ENCODE measurements at places on chromosomes 1 and 21.

- no peak for DNase-seq
These were observed 74.9 kb downstream of the VWA5B1 start for GRCh38 chr1:20365421-20366055.

DNA sequence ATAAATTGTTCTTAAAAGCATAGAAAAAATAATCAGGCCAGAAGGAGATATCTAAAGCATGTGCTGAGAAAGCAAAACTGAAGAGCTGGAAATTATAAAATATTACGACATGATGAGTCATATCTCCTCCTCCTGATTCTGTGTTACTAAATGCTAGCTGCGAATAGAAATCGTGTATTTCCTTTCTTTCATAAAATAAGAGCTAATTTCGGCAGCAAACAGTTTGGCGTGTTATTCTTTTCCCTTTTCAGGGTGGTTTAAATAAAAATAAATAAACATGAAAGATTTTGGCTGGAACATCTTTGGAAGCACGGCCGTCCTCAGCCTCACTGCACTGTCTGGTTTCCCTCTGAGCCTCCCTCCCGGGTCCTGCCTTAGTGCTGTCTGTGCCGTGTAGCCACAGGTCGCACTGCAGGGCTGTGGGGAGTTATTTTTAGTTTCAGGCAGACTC is 56.0 kb downstream of the ADARB1 start:
- no peak for DNase-seq

DNA sequence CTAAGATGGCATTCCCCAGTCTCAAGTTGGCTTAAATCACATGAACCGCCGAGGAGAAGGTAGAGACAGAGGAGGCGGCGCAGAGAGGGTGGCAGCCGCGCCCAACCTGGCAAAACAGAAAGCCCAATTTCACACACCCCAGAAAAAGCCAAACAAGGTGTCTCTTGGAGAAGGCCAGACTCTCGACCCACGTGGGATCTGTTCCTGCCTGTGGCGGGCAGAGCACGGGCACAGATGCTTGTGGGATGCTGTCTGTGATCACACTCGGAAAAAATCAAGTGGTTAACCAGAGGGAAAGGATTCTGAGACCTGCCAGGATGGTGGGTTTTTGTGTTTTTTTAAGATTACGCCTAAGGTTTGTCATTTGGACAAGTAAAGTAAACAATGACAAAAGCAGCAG is 80.7 kb downstream of the MRPL37 start:
- no peak for DNase-seq

DNA sequence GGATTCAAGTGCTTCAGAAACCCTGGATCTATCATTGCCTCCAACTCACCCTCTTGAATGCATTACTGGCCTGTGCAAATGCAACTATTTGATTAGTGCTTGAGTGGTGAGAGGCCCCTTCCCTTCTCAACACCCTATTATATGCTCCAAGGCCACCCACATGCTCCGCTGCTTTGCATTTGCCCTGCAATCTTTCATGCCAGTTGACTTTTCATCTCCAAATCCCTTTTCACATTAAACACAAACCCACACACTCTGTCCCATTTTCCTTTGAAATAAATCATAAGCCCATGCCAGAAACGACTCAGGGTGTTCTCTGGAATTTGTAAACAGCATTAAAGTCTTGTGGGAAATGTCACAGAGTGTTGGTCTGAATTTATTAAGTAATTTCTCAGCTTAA is 78.9 kb upstream of the CTTNBP2NL start:
- DNase-seq = no peak

- DNase-seq = no peak
These were observed 605 bp upstream of the RABGGTB start for GRCh38 chr1:75785320-75785982.

DNA sequence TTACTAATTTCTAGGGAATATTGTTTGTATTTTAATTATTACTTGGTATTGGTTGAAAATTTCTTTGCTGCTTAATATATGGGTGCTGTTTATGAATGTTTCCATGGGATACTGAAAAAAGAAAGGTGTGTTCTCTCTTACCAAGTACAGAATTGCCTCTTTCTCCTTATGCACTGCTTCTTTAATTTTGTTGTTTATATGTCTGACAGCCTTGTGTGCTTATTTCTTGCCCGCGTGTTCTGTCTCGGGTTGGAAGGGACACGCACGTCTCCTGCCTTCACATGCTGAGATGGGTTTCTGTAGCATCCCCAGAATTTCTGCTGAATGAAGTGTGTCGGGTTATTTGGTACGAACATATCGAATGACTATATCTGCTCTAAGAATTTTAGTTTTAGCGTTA is 51.1 kb downstream of the AGPAT3 start:
- DNase-seq = no peak

- no peak for DNase-seq
These were observed 3.3 kb downstream of the ADSS2 start for GRCh38 chr1:244448279-244449036.

DNA sequence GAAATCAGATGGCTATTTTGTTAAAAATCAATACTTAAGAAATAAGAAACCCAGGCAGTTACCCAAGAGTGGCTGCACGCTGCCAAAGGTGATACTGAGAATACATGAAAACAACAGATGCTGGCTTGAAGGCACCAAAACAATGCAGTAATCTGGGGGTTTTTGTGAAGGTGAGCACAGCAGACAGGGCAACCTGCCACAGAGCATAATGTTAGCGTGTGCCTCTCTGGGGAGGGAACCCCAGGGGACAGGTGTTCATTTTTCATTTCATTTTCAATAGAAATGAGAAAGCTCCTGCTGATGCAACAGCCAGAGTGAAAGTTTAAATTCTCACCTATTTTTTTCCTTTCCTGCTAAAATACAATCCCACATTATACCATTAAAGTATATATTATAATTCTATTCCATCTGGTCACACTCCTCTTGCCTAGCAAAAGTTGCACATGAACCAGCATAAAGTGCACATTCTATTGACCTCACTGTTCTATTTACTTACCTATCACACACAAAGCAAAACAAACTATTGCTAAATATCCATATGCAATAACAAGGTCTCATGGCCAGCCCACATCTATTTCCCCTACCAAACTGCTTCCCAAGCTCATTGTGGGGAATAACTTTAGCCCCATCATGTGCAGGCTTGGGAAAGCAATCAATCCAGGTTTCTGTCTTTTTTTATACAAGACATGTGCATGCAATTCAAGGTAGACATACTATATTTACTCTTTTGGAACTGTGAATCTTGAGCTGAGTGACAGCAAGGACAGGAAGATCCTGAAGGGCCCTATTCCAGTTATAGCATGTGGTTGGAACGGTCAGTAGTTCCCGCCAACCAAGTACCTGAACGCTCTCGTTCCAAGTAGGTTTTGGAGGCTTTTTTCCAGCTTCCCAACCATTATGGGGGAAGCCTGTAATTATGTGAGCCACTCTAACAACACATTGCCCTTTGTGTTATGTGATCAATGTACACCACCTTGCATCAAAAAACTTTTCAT is 173.6 kb downstream of the RERE start:
- no peak for DNase-seq

GRCh38 chr1:43706598-43707189 is 642 bp upstream of the ST3GAL3 start:
- DNase-seq = peak; percentile 43

GRCh38 chr1:172134087-172134731 is 286.3 kb upstream of the C1orf105 start:
- DNase-seq = no peak

- DNase-seq = no peak
These were observed 112.0 kb downstream of the LRRC40 start for GRCh38 chr1:70093250-70093975.

- no peak for DNase-seq
These were observed 80.0 kb downstream of the S1PR1 start for GRCh38 chr1:101316799-101317198.

- peak; percentile 68 for DNase-seq
These were observed 150.0 kb downstream of the TOMM20 start for GRCh38 chr1:234978397-234979295.
